ENCODE measurements at places on chromosomes 4 and X.

DNA sequence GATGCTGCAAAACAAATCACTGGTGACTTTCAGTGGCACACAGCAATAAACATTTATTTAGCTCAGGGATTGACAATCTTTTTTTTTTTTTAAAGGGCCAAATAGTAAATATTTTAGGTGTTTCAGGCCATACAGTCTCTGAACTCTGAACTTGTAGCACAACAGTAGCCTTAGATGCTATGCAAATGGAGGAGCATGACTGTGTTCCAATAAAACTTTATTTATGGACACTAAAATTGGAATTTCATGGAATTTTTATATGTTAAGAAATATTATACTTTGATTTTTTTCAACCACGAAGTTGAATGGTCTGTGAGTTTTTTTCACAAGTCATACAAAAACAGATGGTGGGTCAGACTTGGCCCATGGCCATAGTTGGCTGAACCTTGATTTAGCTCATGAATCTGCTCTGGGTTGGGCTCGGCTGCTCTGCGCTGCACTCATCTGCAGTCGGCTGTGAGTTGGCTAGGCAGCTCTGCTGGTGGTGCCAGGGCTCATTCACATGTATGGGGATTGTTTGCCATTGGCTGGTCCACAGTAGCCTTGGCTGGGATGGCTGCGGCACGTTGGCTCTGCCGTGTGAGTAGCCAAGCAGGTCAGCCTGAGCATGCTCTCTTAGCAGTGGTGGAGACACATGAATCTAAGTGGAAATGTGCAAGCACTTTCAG lies 231.7 kb upstream of the PGRMC2 start:
- DNase-seq: no peak

DNA sequence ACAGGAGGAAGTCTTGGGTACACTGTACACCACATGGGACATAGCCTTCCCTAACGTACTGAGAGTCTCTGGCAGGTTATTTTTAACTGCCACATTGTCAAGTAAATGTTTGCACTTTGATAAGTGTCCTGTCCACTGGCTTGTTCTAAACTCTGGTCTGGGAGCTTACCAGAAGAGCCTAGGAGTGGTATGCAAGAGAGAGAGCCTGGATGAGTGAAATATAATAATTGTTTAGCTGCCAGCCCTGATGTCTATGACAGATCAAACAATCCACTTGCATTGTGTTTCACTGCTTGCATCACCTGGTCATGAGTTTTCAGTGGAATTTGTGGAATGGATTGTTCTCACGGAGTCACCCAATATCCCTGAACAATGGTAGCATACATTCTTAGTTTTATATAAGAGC lies 91.6 kb downstream of the SHROOM3 start:
- DNase-seq: no peak

DNA sequence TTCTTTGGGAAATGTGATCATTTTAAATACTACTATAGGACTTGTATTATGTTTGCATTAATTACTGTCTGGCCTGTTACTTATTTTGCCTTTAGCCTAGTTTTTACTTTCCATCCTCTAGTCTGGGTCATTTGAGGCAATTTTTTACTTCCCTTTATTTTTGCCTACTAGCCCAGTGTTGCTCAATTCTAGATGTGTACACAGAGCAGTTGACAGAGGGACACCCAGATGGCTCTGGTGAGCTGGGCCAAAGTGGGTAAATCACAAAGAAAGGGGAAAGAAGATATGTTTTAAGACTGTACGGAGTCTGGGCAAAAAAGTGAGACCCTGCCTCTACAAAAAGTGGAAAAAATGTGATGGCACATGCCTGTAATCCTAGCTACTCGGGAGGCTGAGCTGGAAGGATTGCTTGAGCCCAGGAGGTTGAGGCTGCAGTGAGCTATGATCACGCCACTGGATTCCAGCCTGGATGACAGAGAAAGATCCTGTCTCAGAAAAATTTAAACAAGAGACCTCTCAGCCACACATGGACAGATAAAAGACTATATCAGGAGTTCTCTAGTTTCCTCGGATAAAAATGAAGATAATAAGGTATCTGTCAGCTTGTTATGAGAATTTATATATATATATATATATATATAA lies 35.7 kb downstream of the APOO start:
- DNase-seq: no peak

DNA sequence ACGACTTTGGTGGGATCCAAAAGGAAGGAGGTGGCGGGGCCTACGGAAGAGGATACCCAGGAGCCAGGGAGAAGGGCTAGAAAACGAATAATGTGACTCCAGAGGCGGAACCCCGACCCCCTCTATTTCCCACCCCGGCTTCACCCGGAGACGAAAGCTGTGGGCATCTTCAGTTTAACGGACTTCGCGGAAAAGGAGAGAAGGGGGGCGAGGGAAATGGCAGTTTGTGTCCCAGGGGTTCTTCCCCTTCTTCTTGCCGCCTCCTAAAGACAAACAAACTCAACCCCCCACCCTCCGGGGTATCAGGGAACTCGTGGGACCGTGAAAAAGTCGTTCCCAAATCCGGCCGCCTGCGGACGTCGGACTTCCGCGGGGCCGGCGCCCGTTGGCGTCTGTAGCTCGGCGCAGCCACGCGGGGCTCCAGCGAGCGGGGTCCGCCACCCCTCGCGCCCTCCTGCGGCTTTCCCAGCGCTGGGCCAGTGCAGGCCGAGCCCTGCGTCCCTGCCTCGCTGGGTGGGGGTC lies 3.6 kb upstream of the LEF1 start:
- no peak for DNase-seq

GRCh38 chr4:113834298-113834697 lies 72.8 kb upstream of the CAMK2D start:
- DNase-seq: no peak

- no peak for DNase-seq
Measured at GRCh38 chr4:153122855-153123254, 81.4 kb upstream of the TRIM2 start.

DNA sequence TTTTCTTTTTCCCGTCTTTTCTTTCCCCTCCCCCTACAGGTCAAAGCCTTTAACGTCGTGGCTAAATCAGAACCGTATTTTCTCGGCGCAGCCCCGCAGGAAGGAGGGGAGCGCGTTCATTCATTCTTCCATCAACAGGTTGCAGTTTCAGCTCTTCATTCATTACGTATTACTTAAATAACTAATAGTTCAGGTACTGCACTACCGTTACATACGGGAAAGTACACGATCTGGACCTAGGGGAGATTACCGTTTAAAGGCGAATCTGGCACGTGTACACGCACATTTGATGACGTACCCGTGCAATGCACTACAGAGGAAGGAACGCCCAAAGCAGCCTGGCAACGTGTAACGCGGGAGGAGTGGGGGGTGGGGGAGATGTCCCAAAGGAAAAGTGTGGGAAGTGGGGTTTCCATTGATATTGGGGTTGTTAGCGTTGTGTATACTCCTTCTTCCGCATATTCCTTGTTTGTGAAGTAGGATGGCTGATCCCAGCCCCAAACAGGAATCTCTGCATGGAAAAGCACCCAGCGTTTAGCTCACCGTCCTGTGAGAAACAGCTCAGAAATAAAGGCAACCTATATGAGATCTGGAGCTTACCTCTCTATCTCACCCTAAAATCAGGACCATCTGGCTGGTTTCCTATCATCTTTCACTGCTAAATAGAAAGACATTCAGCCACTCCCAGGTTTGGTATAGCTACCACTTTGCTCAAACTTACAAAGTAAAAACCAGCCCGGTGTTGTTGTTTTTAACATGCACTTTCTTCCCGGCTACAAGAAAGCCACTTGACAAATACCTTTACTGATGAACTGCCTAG lies 585 bp upstream of the SEC24D start:
- DNase-seq: no peak

- no peak for DNase-seq
Measured at GRCh38 chrX:150513544-150513943, 54.9 kb upstream of the MTM1 start.

DNA sequence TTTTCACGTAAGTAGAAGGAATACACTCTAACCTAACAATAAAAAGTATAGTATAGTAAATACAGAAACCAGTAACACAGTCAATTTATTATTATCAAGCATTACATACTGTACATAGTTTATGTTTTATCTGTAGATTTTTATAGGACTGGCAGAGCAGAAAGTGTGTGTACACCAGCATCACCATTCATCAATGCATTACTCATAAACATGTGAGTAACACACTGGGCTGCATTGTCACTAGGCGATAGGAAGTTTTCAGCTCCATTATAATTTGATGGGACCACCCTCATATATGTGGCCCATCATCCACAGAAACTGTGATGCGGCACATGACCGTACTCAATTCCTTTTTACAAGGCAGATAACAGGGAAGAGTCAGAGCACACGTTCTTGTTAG lies 137.8 kb upstream of the RBPJ start:
- no peak for DNase-seq

Data from fibroblast of skin of left biceps (primary cell).